ENCODE measurements at places on chromosomes 4 and X.
A peak's percentile ranks its signal among the peaks of the same experiment; 100 is the strongest.

- DNase-seq: peak; percentile 64
These were observed 11.0 kb downstream of the SUPT20HL1 start for GRCh38 chrX:24371391-24371972.

- peak; percentile 81 for DNase-seq
These were observed at the start of gene SOD3 for GRCh38 chr4:24794916-24795665. Gene SOD3 (plus strand): TSS chr4:24795573. CDS start chr4:24799522, 3,949 bp downstream.

GRCh38 chr4:27928761-27929540 is 1068.3 kb downstream of the STIM2 start:
- peak; percentile 8 for DNase-seq

DNA sequence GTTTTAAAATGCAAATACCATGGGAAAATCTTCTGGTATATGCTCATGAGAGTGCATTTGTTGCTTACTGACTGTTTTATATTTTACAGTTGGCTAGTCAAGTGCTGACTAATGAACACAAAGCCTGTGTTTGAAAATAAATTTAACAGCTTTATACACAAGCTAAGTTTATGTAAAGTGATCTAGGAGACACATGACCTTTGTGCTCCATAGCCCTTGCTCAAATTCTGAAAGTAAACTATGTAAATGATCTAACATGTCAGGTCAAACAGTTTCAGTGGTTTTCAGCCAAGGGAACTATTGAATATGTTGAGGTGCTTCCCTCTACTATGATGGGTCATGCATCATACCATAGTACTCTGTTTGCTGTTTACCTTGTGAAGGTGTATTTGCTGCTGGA is 36.7 kb downstream of the DIAPH2 start:
- no peak for DNase-seq

DNA sequence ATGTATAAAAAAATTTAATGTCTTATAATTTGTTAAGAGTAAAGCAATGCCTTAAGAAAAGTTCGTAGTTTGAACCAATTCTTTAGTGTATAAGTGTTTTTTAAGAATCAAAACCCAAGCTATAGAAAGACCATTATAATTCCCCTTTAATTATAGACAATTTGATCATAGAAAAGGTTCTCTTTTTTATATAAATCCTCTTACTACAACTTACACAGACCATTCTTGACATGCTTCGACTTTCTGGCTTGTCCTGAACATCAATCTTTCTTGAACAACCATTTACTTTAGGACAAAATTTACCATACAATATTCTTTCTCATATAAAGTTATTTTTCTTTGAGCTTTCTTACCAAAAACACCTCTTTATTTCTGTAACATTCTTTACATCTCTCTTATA is 330.5 kb upstream of the SPANXN1 start:
- DNase-seq: peak; percentile 3

DNA sequence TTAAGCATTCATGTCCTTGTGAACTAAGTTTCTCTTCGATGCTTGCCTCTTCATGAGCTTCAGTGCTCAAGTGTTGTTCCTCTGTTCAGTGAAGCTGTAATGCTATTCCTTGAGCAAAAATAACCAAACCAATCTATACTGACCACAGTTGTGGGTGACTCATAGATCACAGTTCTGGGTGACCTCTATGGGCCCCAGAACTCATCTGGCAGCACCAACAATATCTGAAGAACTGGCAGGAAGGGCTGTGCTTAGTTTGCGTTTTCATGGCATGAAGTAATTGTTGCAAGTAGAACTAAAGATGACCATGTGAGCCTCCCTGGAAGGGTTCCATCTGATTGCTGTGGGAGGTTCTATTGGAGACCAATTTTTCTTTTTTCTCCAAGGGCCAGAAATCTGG is 106.2 kb downstream of the CCNG2 start:
- no peak for DNase-seq

DNA sequence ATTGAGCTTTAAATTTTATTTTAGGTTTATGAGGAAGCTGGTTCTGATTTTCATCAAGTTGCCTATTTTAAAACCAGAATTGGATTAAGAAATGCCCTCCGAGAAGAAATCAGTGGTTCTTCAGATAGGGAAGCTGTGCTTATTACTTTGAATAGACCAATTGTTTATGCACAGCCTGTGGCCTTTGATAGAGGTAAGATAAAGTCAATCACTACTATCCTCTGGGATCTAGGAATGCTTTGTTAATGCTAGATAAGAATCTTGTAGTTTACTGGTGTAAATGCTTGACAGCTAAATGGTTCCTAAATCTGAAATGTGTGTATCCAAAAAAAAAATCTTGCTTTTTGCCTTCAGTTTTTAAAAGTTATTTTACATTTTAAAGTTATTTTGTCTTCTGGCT is 73.0 kb upstream of the ADAD1 start:
- DNase-seq: no peak

GRCh38 chrX:25181775-25182174 is 166.0 kb upstream of the ARX start:
- DNase-seq: no peak

DNA sequence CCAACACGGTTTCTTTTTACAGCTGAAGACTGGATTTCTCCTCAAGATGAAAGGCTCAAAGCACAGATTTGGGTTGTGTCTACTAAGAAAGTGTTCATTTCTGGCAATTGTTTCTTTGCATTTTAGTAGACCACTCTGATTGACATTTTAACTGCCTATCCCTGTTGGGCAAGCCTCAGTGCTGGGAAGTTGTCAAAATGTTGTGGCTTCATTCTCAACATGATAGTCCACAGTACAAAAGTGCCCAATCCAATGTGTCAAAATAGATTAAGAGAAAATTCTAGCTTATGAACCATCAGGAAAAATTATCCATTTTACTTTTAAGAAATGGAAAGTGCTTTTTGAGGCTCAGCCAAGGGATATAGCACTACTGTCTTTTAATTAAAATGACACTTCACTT is 323.9 kb upstream of the PRPS2 start:
- DNase-seq: no peak

All from ELR (cell line).